Adrenal gland (tissue), 19 donors: ENCODE measurements at places on chromosomes 6 and 20.
A peak's percentile ranks its signal among the peaks of the same experiment; 100 is the strongest.

DNA sequence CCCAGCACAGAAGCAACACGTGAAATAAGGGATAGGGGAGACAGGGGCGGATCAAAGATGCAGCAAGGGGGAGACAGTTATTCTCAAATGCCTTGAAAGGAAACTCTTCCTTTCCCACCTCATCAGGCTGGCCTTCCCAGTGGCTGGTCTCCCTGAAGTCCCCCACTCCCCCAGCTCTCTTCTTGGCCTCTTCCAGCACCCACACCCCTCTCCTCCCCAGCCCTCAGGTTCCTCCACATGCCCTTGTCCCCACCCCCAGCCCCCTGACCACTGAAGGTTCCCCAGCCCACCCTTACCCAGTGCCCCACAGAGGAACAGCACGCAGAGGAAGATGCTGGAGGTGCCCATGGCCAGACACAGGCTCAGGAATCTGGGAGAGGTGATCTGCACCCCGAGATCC, 1.7 kb upstream of the LY6G6D start:
- no peak for DNase-seq

GRCh38 chr6:106037060-106037459, 49.1 kb upstream of the PRDM1 start:
- DNase-seq, result no peak

DNA sequence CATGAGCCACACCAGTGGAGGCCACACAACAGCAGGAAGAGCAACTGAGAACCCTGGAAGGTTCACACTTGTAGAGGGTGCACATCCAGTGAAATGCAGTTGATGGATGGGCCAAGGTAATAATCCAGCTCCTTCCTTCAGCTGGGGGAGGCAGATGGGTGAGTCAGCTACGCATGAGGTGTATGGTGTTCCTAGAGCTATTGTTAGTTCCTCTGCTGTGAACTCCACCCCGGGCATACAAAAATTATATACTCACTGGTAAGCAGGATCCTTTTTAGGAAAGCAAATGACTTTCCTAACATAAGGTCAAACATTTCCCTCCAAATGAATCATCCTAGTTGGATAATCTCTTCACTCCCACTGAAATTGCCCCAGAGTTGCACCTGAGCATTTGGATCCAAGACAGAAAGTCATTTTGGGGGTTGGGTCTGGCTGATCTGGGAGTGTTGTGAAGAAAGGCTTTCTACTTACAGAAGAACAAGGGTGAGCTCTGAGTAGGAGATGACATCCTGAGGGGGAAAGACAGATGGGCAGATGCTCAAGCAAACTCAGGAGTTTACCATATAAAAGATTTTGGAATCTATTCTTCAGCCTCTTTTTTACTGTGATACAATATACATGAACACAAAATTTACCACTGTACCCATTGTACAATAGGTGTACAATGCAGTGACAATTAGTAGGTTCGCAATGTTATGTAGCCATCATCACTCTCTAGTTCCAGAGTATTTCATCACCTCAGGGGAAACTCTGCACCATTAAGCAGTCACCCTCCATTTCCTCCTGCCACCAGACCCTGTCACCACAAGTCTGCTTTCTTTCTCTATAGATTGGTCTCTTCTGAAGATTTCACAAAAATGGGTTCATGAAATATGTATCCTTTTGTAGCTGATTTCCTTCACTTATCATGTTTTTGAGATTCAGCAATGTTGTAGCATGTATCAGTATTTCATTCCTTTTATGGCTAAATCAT, 11.1 kb downstream of the HLA-F start:
- DNase-seq, result no peak

- DNase-seq, result no peak
Measured at GRCh38 chr20:31838646-31839292, 6.6 kb downstream of the FOXS1 start.

GRCh38 chr20:37417617-37418467, 71.9 kb downstream of the SRC start:
- no peak for DNase-seq

- DNase-seq, result no peak
Measured at GRCh38 chr6:116010386-116010785, 50.3 kb downstream of the FRK start.

DNA sequence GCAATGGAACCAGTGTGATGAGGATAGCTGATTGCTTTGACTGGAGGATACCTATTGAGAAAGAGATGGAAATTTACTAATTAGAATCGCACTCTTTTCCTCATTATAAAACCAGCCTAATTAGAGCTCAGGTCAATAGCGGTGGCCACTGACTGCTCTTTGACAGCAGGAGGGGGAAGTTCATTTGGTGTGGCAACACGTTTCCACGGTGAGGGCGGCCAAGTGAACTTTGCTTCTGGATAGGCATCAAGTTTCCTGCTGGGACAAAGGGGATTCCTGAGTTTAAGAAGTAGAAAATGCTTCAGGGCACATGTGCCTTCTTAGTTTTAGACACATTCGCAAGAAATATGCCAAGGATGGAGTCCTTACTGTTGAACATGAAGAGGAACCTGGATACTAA, 145.3 kb upstream of the NRN1 start:
- DNase-seq, result no peak

DNA sequence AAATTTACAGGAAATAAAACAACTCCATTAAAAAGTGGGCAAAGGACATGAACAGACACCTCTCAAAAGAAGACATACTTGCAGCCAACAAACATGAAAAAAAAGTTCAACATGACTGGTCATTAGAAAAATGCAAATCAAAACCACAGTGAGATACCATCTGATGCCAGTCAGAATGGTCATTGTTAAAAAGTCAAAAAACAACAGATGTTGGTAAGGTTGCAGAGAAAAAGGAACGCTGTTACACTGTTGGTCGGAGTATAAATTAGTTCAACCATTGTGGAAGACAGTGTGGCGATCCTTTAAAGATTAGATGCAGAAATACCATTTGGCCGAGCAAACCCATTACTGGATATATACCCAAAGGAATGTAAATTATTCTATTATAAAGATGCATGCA, 858.0 kb upstream of the FLRT3 start:
- no peak for DNase-seq

GRCh38 chr20:64246616-64247306, 8.8 kb upstream of the PCMTD2 start:
- peak; percentile 11 for DNase-seq

GRCh38 chr20:12383821-12384220, 466.1 kb downstream of the BTBD3 start:
- DNase-seq, result peak; percentile 5

- DNase-seq, result no peak
Measured at GRCh38 chr20:9196110-9196509, 127.2 kb downstream of the PLCB4 start.

DNA sequence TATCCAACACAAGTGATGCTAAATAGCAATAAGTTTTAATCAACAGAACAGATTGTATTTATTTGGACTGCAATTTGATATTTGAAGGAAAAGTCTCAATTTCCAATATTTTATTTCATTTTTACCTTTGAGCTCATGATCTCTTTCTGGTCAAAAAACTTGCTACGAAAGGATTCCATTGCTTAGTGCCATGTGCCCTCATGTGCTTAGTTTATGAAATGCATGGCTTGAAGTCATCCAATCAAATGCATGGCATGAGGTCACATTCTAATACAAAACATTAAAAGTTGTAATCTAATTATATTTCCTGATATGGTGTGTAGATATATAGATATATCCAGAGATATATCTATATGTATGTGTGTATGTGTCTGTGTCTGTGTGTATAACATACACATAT, 321.2 kb upstream of the ADGRB3 start:
- DNase-seq, result no peak

DNA sequence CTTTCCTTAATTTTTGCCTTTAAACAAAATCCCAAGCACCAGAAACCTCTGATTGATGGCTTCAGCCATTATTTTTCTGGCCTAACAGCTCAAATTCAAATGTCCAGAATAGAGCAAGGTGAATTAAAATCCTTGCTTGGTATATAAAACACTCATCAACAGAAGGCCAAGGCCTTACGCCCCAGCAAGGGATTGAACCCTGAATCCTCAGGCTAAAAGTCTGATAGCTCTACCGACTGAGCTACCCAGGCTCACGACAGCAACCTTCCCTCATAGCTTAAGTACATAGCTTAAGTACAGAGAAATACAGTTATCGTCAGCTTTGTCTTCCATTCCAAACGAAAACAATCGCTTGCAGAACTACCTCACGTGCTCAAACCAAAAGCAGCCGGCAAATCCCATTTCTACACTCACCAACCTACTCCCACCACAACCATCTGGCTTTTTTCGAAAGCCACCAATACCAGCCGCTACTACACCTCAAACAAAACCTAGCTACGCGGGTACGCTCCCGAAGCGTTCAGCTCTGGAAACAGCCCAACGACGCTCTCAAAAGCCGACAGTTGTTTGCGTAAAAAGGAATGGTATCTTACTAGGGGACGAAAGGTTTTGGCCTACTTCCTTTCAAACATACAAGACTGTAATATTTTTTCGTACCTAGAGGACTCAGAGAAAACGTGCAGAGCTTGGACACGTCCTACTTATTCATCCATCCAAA, 167.5 kb downstream of the GPX5 start:
- no peak for DNase-seq

- no peak for DNase-seq
Measured at GRCh38 chr6:122548281-122548680, 61.9 kb upstream of the PKIB start.

- DNase-seq, result no peak
Measured at GRCh38 chr6:3377536-3378397, 79.1 kb downstream of the SLC22A23 start.

DNA sequence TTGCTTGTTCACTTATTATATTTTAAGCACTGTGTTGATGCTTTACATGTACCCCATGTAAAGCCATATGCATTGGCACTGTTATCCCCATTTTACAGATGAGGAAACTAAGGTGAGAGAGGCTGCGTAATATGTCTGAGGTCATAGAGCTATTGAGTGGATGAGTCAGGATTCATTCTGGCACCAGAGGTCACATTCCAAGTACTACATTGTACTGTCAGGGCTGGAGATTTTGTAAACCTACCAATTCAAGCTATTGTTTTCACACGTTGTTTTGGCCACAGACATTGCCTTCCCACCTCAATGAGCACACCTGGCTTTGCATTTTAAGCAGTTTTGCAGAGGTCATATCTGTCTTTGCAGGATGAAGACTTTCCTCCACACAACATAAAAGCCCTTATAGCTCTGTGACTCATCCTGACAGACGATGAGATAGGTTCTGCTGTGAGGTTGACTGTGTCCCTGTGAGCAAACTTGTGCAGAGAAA, 33.2 kb downstream of the ANKS1A start:
- no peak for DNase-seq

- no peak for DNase-seq
Measured at GRCh38 chr6:89190741-89191140, 26.4 kb downstream of the GABRR1 start.

DNA sequence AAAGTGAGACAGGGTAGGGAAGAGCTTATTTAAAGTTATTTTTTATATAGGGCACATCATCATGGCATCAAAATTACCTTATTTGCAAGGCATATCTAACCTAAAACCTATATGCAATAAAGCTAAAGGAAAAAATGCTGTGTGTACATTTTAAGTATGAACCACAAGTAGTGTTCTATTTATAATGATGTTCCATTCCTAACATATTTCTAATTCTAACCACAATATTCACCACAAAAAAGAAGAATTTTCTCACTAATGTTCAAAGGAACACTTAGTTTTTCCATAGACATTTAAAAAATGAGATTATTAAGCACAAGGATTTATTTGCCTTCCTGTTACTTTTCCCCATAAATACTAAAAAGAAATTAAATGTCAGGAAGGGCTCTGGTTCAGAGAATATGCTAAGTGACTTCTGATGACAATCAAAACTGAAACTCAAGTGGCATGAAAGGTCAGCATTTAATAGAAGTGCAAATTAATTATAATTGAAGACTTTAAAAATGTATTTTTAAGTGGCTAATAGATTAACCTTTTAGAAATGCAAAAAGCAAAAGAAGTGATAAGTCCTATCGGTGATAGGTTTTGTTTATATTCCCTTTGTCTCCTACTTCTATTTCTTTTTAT, 25.1 kb downstream of the GPR63 start:
- no peak for DNase-seq

GRCh38 chr6:107114926-107115694, at the start of gene BEND3:
BEND3 (minus strand) TSS chr6:107115515; CDS start chr6:107099285, 16,230 bp downstream.
- DNase-seq, result peak; percentile 52

GRCh38 chr20:14384416-14385175, 47.2 kb upstream of the FLRT3 start:
- DNase-seq, result no peak

DNA sequence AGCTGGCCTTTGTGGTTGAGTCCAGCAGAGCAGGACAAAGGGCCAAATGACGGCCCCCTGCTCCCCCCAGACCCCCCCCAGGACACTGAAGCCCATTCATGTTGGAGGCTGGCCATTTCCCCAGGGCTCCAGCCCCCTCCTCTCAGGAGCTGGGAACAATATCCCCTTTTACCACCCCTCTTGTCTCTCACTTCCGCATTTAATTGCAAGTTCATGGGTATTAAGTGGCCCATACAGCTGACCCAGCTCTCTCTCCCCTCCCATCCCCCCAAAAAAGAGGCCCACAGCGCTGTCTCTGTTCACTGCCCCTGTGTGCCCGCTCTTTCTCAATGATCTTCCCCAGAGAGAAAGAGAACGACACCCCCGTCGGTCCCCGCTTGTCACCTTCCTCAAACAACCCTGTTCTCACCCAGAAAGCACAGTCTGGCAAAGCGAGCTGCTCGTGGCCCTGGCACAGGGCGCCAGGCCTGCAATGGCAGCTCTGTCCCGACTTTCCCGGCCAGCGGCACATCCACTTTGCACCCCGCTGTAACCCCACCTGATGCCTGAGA, 30.4 kb downstream of the PREX1 start:
- peak; percentile 41 for DNase-seq

- DNase-seq, result no peak
Measured at GRCh38 chr6:13096084-13096483, 232.3 kb downstream of the TBC1D7 start.

DNA sequence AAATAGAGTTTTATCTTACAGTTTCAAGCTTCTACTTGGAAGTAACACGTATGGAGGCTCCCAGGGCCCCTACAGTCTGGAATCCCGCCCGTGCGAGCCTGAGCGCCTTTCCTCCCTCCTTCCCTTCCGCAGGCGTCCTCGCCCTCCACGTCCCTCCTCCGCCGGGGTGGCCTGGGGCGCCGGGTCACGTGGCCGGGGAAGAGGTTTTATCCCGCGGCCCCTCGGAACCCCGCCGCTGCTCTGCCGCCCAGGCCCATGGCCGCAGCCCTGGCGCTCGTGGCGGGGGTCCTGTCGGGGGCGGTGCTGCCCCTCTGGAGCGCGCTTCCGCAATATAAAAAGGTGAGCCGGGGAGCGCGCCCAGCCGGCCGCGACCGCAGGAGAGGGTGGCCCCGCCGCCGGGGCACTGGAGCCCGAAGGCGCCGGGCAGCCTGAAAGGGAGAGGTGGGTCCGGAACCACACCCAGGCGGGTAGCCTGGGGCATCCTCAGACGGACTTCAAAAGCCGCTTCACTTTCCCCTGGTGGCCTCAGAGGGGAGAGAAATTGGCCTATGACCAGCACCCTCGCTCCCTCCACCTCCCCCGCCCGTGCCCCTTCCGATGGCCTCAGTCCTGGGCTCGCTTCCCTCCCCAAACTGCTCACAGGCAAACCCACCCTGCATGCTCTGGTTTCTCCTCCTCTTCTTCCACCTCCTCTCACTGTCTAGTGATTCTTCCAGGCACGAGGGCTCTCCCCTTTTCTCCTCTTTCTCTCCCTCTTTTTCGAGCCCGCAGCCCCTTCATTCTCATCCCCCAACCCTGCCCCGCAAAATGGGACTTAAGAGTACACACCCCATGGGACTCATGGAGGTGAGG, at the start of gene CLPSL2:
Gene CLPSL2 (plus strand): TSS at position 235 of the 852 bp plus-strand sequence. CDS start 21 bp downstream, at position 256.
- no peak for DNase-seq

- no peak for DNase-seq
Measured at GRCh38 chr6:98724537-98724936, 109.8 kb upstream of the POU3F2 start.

GRCh38 chr6:155404937-155405336, 50.7 kb downstream of the NOX3 start:
- no peak for DNase-seq

- DNase-seq, result no peak
Measured at GRCh38 chr6:4727671-4728435, 48.4 kb upstream of the CDYL start.
